ENCODE measurements at places on chromosomes 7 and 10.

GRCh38 chr7:42181566-42181965 lies 55.4 kb downstream of the GLI3 start:
- no peak for DNase-seq

DNA sequence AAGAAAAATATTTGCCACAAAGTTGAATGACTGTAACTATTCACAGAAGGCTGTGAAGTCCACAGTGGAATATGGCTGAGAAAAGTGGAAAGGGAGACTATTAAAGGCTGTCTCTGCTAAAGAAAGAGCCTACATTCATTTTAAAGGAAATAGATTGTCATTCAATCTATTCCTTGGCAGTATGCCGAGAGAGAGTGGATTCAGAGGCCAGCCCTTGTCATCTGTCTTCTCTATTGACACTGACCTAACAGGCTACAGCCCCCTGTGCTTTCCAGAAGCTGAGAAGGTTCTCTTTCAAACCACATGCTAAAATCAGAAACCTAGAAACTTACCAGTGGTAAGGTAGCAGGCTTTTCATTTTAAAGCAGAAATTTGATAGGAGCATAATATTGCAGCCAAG lies 12.1 kb downstream of the ODAD2 start:
- DNase-seq: no peak

GRCh38 chr10:76350583-76350982 lies 919.2 kb downstream of the LRMDA start:
- DNase-seq: no peak

GRCh38 chr10:58240531-58240930 lies 27.2 kb downstream of the IPMK start:
- no peak for DNase-seq
